Sigmoid colon (tissue), 7 donors: ENCODE measurements at places on chromosomes 5 and 9. TPM values are rescaled to one million over a fixed set of nuclear protein-coding genes. Genes with fewer than 3 reads are reported as not detected.

DNA sequence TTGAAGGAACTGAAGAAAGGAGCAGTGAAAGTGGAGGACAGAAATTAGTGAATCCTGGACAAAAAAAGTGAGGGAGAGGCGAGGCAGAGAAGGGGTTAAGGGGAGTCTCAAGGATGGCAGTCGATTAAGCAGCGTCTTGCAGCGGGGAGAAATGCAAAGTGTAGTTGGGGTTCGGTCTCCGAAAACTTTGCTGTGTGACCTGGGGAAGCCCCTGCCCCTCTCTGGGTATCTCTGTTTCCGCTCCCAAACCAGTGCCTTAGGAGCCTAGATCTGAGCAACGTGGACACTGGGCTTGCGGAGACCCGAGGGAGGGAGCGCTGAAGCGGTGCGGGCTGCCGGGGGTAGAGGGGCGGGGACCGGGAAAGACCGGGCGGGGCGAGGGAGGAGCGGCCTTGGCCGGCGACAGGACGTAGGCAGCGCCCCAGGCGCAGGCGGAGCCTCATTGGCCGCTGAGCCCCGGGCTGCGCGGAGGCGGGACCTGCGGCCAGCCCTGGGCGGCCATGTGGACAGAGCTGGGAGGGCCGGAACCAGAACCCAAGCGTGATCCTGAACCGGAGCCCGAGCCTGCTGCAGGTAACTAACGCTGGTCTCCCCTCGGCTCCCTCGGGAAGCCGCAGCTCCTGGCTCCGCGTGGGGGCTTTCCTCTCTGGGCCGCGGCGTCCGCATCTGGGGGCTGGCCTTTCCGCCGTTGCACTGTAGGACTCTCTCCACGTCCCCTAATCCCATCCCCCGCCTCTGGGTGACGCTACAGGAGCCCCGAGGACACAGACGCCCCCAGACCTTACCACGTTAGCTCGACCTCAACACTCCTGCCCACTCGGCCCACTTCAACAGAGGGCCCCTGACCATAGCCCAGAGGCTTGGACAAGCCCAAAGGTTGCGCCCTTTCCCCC lies at the start of gene ALDH1B1:
ALDH1B1 (plus strand) TSS at position 468 of the 893 bp plus-strand sequence. CDS start 3,047 bp downstream, outside the sequence.
- peak; percentile 93 for DNase-seq

- DNase-seq = no peak
Measured at GRCh38 chr9:107337676-107338590, 54.9 kb downstream of the RAD23B start.

Gene SHROOM1
- total RNA-seq = 20.0 TPM

Gene EFCAB9
- total RNA-seq = not detected

Gene DAB2IP
- 50.1 TPM for total RNA-seq

Gene FRMPD1
- 0.16 TPM for total RNA-seq

GRCh38 chr9:136777359-136777758 lies 13.0 kb upstream of the LCN15 start:
- no peak for DNase-seq

- no peak for DNase-seq
Measured at GRCh38 chr5:14650052-14650451, 14.5 kb upstream of the OTULIN start.

DNA sequence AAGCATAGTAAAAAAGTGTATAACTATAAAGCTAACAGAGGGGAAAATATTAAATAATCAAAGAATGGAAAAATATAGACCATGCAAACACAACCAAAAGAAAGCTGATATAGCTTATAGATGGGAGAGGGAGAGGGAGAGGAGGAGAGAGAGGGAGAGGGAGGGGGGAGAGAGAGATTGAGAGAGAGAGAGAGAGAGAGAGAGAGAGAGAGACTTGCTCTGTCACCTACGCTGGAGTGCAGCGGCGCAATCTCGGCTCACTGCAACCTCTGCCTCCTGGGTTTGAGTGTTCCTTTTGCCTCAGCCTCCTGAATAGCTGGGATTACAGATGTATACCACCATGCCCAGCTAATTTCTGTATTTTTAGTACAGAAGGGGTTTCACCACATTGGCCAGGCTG lies 110.6 kb downstream of the RAPGEF6 start:
- DNase-seq = no peak

- no peak for DNase-seq
Measured at GRCh38 chr5:152560512-152561137, 155.5 kb upstream of the NMUR2 start.

DNA sequence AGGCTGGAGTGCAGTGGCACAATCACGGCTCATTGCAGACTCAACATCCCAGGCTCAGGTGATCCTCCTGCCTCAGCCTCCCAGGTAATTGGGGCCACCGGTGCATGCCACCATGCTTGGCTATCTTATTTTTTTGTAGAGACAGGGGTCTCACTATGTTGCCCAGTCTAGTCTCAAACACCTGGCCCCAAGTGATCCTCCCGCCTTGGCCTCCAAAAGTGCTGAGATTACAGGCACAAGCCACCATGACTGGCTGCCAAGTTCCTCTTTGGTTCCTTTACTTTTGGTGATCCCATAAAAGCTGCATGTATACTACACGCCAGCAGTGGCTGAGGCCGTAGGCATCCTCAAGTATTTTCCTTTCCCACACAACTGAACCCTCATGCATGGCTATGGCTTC lies 11.4 kb downstream of the ARL15 start:
- DNase-seq = no peak

- DNase-seq = no peak
Measured at GRCh38 chr5:15834596-15835245, 334.7 kb downstream of the FBXL7 start.

Gene CBY3
- not detected for total RNA-seq

- peak; percentile 29 for DNase-seq
Measured at GRCh38 chr9:124215368-124215910, 42.3 kb upstream of the NEK6 start.

- no peak for DNase-seq
Measured at GRCh38 chr9:131367450-131367849, 26.4 kb upstream of the PRRC2B start.

Gene HTR4
- total RNA-seq = 5.0 TPM

DNA sequence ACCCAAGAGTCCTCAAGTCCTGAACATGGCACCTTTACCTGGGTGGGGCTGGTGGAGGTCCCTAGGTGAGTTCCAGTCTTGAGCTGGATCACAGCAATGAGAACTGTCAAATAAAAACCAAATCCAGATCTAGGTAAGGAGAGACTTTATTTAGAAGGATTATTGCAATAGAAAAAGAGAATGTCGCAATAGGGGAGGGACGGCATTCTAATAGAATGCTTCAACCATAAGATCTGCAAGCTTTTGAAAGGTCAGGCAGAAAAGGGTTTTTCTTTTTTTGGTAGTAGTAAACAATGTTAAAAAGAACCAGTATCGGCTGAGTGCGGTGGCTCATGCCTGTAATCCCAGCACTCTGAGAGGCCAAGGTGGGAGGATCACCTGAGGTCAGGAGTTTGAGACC lies 5.2 kb upstream of the GCNT1 start:
- no peak for DNase-seq
